ENCODE measurements at places on chromosomes 16 and 17.

GRCh38 chr17:32584792-32585191 is 98.0 kb downstream of the CDK5R1 start:
- DNase-seq: peak; percentile 21

GRCh38 chr17:82838386-82839063 is 1.3 kb downstream of the ZNF750 start:
- DNase-seq: peak; percentile 47

- peak; percentile 48 for DNase-seq
Observed at GRCh38 chr16:17370223-17370707, 100.5 kb downstream of the XYLT1 start.

DNA sequence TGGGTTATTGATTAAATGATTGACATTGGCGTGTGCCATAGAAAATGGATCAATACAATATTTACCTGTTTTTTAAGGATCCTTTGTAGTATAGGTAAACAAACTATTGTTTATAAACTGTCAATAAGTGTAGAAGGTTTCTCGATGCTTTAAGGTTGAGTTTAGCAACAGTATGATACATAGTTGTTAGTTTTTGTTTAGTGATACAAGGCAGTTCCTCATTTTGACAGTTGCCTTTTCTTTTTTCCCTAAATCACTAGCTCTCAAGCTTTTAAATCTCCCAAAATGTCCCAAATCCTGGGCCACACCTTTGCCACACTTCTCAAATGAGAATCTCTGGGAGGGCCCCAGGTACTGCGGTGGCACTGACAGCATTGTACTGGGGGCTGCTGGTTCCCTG is 57.3 kb downstream of the EPN2 start:
- DNase-seq: no peak

- DNase-seq: no peak
Observed at GRCh38 chr16:81041696-81042095, 6.1 kb downstream of the ATMIN start.

- no peak for DNase-seq
Observed at GRCh38 chr16:78460428-78460827, 361.0 kb downstream of the WWOX start.

DNA sequence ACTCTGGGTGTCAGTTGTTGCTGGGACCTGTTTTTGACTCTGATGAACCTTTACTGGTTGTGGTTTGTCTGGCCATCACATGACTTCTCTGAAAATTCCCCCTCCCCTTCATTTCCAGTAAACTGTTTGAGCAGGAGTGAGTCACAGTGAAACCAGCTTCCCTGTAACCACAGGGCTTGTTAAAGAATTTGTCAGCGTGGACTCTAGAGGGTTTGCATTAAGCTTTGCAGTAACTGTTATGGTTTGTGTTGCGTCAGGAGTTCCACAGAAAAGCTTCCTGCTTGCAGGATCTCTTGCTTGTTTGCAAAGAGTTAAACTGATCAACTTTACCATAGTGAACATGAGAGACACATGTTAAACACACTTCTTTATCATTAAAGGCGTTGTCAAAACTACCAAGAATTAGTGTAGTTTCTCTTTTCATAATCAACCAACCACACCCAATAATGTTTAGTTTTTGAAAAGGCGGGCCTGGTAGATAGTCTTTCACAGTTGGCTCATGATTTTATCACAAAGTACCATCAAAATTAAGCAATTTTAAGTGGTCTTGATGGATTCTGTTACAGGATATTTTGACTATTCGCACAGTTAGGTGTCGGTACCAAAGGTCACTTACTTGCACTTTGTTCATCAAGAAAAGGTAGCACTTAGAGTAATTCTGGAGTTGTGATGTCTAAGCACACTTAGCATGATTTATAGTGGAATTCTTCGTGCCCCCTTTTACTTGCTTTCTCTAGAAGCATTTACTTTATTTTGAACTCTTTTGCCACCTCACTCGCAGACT is 79.3 kb downstream of the VMP1 start:
- DNase-seq: peak; percentile 99

DNA sequence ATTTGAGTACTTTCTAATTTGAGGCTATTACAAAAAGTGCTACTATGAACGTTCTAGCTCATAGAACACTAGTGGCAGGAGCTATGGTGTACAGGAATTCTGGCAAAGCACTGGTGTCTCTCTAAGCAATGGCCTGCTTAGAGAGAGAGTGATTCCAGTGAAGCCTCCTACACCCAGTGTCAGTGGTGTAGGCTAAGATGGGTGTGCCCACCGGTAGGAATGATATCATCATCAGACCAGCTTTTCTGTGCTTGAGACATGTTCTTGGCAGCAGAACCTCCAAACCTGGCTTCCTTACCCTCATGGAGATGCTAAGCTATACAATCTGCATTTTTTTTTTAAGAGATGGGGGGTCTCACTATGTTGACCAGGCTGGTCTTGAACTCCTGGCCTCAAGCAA is 370.3 kb downstream of the SOX9 start:
- no peak for DNase-seq

DNA sequence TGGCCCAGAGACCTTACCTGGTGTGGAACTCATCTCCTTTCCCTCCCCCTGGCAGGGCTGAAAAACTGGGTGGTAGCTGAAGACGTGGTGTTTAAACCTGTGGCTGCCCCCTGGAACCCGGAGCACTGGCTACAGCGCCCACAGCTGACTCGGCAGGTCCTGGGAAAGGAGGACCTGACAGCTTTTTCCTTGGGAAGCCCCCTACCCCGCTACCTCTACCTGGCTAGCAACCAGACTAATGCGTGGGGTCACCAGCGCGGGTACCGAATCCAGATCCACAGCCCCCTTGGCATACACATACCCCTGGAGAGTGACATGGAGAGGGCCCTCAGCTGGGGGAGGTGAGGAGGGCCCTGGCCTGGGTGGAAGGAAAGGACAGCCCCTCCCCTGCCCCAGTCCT is 2.0 kb upstream of the AOC3 start:
- no peak for DNase-seq

DNA sequence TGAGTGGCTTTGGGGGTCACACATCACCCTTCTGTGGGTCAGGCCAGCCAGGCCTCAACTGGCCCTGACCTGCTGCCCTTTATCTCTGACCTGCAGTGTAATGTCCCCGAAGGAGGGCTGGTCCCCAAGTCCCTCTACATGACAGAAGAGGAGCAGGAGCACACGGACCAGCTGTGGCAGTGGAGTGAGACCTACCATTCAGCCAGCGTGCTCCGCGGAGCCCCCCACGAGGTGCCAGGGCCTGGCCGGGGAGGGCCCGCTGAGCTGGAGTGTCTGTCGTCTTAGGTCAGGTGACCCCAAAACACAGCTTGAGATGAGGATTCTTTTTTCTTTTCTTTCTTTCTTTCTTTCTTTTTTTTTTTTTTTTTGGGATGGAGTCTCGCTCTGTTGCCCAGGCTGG is 26.5 kb downstream of the NAGPA start:
- DNase-seq: no peak

GRCh38 chr17:9021992-9022572 is 772 bp downstream of the NTN1 start:
- DNase-seq: no peak

DNA sequence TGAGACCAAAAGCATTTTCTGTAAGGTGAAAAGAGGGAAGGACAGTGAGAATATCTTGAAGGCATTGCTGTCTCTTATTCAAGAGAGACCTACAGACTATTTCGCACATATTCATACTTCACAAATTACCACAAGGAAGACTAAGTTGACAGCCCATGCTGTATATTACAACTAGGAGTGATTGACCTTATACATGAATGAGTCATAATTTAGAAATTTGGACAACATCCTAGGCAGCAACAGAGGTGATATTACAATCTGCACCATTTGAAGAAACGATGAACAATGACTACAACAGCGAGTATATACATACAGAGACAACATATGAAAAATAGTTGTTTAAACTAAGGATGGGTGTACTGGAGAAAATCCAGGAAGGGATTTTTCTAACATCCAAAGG is 971.7 kb downstream of the CDH11 start:
- no peak for DNase-seq

Data from foreskin fibroblast (primary cell).